ENCODE measurements at places on chromosomes 6 and 20.
A peak's percentile ranks its signal among the peaks of the same experiment; 100 is the strongest.

- peaks cover 15% of the 10 kb centered on the region for H3K36me3 ChIP-seq
- peaks cover 8% of the 10 kb centered on the region for H3K27me3 ChIP-seq
- no peak for DNase-seq
Observed at GRCh38 chr6:137233911-137234863, 15.0 kb upstream of the IFNGR1 start.

GRCh38 chr6:7684076-7684475 is 41.8 kb upstream of the BMP6 start:
- H3K27me3 ChIP-seq, result peaks cover 31% of the 10 kb centered on the region
- no peak for DNase-seq
- H3K36me3 ChIP-seq, result no peaks in the 10 kb centered on the region
- no peaks in the 10 kb centered on the region for H3K4me1 ChIP-seq
- H3K27ac ChIP-seq, result no peak overlapping the region

GRCh38 chr20:695165-695866 is 19.7 kb upstream of the SCRT2 start:
- no peak overlapping the region for H3K27ac ChIP-seq
- H3K36me3 ChIP-seq, result no peaks in the 10 kb centered on the region
- no peak for DNase-seq
- peaks cover 10% of the 10 kb centered on the region for H3K27me3 ChIP-seq

DNA sequence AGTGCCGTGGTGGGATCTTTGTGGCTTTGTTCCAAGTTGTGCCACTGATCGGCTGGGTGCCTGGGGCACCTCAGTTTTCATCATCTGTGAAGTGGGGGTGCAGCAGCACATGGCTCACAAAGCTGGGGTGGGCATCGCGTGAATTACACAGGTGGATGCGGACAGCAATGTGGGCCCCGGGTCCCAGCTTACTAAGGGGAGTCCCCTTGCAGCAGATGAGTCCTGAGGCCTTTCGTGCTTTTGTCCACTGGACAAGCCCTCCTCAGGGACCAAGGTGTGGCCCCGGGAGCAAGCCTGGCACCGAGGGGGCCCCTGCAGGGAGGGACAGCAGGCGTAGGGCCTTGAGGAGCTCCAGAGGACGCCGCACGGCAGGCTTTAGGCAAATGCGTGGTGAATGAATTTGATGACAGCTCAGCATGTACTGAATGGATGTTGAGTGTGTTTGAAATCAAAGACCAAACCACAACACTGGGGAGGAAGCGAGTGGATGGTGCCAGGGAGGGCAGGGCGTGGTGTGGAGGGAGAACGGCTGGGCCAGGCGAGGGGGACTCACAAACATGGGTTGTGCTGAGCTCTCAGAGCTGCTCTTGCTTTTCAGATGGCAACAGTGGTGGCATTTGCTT is 53.2 kb downstream of the IRF4 start:
- H3K36me3 ChIP-seq, result peaks cover 2% of the 10 kb centered on the region
- peak overlapping the region; percentile 50 for H3K4me3 ChIP-seq
- peaks cover 43% of the 10 kb centered on the region for H3K4me1 ChIP-seq
- H3K27ac ChIP-seq, result peak overlapping the region; percentile 94

- no peak for DNase-seq
- no peaks in the 10 kb centered on the region for H3K36me3 ChIP-seq
- H3K27ac ChIP-seq, result no peak overlapping the region
- peaks cover 2% of the 10 kb centered on the region for H3K4me1 ChIP-seq
Observed at GRCh38 chr20:50772420-50773185, 22.3 kb upstream of the BCAS4 start.

DNA sequence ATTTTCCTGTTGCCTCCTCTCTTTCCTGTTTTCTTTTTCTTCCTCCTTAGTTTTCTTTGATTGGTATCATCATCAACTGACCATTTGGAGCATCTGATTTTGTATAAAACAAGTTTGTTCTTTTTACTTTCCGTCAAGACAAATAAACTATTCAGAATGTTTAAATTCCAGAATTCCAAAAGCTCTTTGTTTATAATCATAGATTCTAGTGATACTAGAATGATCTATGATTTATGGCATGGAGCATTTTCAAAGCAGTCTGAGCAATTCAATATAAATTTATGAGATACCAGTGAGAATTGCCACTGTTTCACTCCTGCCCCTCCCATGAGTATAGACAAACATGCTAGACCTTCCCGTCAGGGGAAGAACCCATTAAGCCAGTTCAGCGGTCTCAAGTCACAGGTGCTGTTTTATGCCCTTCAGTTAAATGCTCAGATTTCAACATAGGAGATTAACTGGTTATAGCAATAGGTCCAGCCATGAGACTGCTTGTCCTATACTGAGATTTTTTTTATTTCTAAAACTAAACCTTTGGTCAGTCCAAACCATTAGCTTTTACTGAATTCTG is 60.7 kb downstream of the GRIK2 start:
- no peak overlapping the region for H3K27ac ChIP-seq
- H3K36me3 ChIP-seq, result no peaks in the 10 kb centered on the region
- no peaks in the 10 kb centered on the region for H3K27me3 ChIP-seq
- no peaks in the 10 kb centered on the region for H3K4me1 ChIP-seq

DNA sequence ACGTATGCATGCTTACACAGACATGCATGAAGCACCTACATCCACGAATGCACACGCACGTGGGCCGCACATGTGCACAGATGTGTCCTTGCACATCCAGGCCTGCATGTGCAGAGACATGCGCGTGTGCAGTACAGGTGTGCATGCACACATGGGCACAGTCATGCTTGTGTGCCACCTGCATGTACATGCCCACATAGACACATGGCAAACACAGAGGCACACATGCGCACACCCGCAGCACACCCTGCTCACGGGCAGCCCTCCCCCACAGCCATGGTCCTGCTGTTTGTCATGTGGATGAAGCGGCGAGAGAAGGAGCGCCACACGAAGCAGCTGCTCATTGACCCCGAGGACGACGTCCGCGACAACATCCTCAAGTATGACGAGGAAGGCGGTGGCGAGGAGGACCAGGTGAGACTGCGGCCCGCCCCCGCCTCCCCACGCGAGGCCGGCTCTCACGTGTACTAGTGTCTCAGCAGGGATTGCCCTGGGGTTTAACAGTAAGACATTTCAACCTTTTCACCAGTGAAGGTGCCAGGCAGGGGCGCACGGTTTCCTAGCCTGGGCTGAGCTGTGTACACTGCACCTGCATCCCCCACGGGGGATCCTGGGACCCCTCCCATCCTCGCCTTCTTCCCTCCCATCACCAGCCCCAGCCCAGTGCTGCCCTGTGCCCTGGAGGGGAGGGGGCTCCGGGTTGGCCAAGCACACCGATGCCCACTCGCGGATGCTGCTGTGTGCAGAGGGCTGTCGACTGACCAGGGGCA is 132.8 kb downstream of the TAF4 start:
- H3K27me3 ChIP-seq, result no peaks in the 10 kb centered on the region
- no peaks in the 10 kb centered on the region for H3K36me3 ChIP-seq
- peak; percentile 15 for DNase-seq
- peaks cover 2% of the 10 kb centered on the region for H3K4me1 ChIP-seq
- no peak overlapping the region for H3K27ac ChIP-seq

- no peak for DNase-seq
- no peaks in the 10 kb centered on the region for H3K4me1 ChIP-seq
- peaks cover 3% of the 10 kb centered on the region for H3K27me3 ChIP-seq
- H3K27ac ChIP-seq, result no peak overlapping the region
- no peak overlapping the region for H3K4me3 ChIP-seq
Observed at GRCh38 chr20:33162753-33163152, 5.2 kb upstream of the BPIFA2 start.

DNA sequence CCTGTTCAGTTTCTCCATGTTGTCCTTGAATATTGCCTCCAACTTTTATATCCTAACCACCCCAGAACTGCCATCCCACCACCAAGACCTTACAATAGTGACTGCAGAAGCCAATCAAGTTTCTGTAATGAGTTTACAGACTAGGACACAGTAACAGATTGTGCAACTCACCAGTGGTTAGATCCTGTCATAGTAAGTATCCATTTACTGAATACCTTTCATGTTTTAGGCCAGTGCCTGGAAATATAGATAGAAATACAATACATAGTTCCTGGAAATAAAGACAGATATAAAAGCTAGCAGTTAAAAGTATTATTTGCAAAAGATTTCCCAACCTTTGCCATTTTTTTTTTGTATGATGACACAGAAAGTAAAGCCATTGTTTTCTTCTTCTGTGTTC is 471.8 kb upstream of the BTBD3 start:
- no peaks in the 10 kb centered on the region for H3K36me3 ChIP-seq
- no peak for DNase-seq
- no peaks in the 10 kb centered on the region for H3K27me3 ChIP-seq
- no peak overlapping the region for H3K4me3 ChIP-seq
- H3K27ac ChIP-seq, result no peak overlapping the region

- peaks cover 8% of the 10 kb centered on the region for H3K27me3 ChIP-seq
- H3K27ac ChIP-seq, result no peak overlapping the region
- no peaks in the 10 kb centered on the region for H3K4me1 ChIP-seq
- H3K4me3 ChIP-seq, result no peak overlapping the region
- DNase-seq, result no peak
Observed at GRCh38 chr6:57257911-57258541, 35.9 kb upstream of the RAB23 start.

DNA sequence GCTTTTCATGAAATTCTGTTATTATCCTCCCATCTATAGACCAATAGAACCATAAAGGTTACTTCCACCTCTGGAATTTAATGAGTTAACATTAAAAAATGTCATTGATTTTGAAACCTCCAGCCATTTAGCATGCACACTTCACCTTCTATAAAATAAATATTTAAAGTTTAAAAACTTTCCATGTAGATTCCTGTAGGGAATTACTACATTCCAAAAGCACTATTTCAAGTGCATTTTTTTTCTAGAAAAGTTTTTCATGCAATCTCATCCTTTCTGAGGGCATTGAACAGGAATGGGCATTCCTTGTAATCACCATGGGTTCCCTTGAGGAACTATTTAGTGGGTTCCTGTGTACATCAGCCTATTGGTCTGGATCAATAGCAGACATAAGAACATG is 253.8 kb upstream of the RIN2 start:
- H3K27me3 ChIP-seq, result peaks cover 5% of the 10 kb centered on the region
- no peaks in the 10 kb centered on the region for H3K36me3 ChIP-seq
- no peak overlapping the region for H3K4me3 ChIP-seq
- H3K4me1 ChIP-seq, result peaks cover 4% of the 10 kb centered on the region

DNA sequence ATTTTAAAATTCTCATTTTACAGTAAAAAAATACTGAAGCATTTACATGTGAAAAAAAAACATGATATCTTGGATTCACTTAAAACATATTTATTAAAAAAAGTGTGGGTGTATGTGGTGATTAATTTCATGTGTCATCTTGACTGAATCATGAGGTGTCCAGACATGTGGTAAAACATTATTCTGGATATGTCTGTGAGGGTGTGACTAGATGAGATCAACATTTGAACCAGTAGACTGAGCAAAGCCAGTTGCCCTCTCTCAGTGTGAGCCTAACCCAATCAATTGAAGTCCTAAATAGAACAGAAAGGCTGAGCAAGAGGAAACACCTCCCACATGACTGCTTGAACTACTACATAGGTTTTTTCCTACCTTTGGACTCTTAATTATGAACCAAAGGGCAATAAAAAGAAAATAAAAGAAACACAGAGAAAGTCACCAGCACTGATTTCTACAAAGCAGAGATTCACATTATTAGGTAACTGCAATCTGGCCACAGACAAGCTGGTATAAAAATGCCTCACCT is 90.5 kb upstream of the VGLL2 start:
- no peaks in the 10 kb centered on the region for H3K27me3 ChIP-seq
- no peaks in the 10 kb centered on the region for H3K36me3 ChIP-seq
- no peak overlapping the region for H3K4me3 ChIP-seq
- H3K4me1 ChIP-seq, result no peaks in the 10 kb centered on the region

DNA sequence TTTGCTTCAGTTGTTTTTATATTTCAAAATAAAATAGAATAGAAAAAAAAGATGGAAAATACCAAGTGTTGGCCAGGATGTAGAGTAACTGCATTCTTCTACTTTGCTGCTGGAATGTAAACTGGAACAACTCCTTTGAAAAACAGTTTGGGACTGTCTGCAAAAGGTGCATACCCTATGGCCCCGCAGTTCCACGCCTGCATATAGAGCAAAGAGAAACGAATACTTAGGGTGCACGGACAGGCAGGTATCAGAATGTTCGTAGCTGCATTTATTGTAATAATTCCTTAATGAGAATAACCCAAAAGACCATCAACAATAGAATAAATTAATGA is 603 bp upstream of the RAB23 start:
- peaks cover 1% of the 10 kb centered on the region for H3K36me3 ChIP-seq
- peaks cover 48% of the 10 kb centered on the region for H3K27me3 ChIP-seq
- no peak for DNase-seq
- peak overlapping the region; percentile 99 for H3K4me3 ChIP-seq
- no peak overlapping the region for H3K27ac ChIP-seq
- peaks cover 6% of the 10 kb centered on the region for H3K4me1 ChIP-seq

- H3K36me3 ChIP-seq, result no peaks in the 10 kb centered on the region
- H3K27me3 ChIP-seq, result peaks cover 11% of the 10 kb centered on the region
- H3K4me1 ChIP-seq, result no peaks in the 10 kb centered on the region
- DNase-seq, result no peak
Observed at GRCh38 chr6:160975162-160975561, 16.4 kb upstream of the MAP3K4 start.

GRCh38 chr6:88107241-88107640 is 58.9 kb downstream of the CNR1 start:
- peaks cover 4% of the 10 kb centered on the region for H3K27me3 ChIP-seq
- no peak overlapping the region for H3K4me3 ChIP-seq
- DNase-seq, result no peak
- no peaks in the 10 kb centered on the region for H3K36me3 ChIP-seq

DNA sequence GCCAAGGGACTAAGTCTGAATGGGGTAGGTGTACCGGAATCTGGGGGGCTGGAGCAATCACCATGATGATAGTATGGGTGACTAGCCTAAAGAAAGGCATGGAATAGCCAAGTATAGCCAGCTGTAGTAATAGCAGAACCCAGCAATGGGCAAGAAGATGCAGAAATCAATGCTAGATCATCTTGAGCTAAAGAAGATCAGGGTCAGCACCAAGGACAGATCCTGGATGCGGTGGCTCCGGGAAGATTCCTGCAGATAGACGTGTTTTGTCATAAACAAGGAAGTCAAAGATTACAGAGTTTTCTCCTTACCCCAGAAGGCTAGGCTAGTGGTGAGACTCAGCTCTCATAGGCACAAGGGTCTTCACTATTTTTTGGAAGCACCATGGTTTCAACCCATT is 561.6 kb upstream of the CHD6 start:
- H3K4me3 ChIP-seq, result no peak overlapping the region
- no peaks in the 10 kb centered on the region for H3K4me1 ChIP-seq
- DNase-seq, result no peak
- H3K27me3 ChIP-seq, result no peaks in the 10 kb centered on the region
- no peak overlapping the region for H3K27ac ChIP-seq

- no peak overlapping the region for H3K4me3 ChIP-seq
- no peak for DNase-seq
- peaks cover 82% of the 10 kb centered on the region for H3K27me3 ChIP-seq
- no peaks in the 10 kb centered on the region for H3K36me3 ChIP-seq
Observed at GRCh38 chr6:30091577-30092381, 16.2 kb upstream of the RNF39 start.
